BE2C (cell line): ENCODE measurements at places on chromosomes 16 and 17.
A peak's percentile ranks its signal among the peaks of the same experiment; 100 is the strongest.

DNA sequence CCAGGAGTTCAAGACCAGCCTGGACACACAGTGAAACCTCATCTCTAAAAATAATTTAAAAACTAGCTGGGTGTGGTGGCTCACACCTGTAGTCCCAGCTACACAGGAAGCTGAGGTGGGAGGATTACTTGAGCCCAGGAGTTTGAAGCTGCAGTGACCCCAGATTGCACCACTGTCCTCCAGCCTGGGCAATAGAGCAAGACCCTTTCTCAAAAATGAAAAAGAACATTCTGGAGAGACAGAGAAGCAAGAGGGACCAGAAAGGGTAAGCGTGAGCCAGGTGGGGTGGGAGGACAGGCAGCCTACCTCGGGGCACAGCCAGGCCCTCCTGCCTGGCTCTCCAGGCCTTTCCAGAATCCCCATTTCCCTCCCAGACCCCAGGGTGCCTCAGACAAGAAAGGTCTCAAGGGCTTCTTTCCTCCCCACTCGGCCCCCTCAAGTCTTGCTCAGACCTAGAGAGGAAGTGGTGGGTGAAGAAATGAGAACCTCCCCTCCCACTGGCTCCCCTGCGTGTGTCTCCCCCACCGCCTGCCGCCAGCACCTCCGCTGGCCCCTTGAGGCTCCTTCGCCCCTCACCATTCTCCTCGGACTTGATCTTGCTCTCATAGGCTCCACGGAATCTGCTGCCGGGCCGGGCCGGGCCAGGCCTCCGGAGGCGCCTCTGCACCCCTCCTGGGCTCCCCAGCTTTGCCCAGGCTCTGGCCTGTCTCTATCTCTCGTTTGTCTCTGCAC lies 503 bp downstream of the C16orf54 start:
- DNase-seq: no peak

GRCh38 chr17:48985436-48986245 lies 11.5 kb upstream of the IGF2BP1 start:
- DNase-seq: no peak

DNA sequence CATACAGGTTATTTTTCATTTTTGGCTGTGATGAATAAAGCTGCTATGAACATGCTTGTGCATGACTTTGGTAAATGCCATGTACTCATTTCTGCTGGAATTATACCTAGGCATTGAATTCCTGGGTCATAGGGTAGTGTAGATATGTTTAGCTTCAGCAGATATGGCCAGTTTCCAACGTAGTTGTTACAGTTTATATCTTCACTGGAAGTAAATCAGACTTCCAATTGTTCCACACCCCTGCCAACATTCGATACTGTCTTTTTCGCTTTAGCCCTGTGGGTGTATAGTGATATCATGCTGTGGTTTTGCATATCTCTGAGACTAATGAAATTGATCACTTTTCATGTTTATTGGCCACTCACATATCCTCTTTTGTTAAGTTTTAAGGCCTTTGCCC lies 50.4 kb downstream of the ARHGAP27 start:
- no peak for DNase-seq

GRCh38 chr16:50275428-50276325 lies 9.3 kb downstream of the ADCY7 start:
- peak; percentile 4 for DNase-seq

GRCh38 chr17:37787055-37787757 lies 42.3 kb upstream of the HNF1B start:
- peak; percentile 17 for DNase-seq

DNA sequence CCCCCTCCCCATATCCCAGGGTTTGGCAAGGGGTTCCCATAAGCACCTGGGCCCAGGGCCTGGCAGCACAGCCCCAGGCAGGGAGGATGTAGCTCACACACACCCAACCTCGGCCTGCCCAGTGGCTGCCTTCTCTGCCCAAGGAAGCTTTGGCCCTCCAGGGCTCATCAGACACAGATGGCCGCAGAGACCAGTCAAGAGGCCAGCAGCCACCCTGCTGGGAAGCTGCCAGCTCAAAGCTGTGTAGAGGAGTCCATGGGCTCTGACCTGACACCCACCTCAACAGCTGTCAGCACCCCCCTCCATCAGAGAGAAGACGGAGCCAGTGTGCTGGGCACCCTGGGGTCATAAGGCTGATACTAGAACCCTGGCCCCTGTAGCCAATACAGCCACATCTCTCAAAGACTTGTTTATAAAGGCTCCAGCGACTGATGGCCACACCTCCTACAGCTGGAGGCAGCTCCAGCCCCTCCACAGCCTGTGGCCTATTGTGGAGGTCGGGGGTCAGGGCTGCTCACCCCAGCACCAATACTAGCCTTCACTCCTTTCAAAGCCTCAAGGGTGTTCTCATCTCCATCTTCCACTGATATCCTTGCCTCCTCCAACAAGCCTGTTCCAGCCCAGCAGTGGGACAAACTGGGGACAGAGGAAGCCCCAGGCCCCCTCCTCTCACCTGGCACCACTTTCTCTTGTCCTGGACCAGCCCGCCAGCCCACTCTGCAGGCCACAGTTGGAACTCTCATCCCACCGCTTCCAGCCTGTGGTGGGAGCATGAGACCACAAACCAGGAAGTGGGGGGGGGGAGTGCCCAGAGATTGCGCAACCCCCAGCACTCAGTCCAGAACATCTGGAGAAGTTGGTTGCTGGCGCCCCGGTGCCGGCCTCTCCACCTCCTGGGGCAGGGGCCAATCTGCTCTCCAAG lies 2.2 kb upstream of the MPG start:
- DNase-seq: no peak

DNA sequence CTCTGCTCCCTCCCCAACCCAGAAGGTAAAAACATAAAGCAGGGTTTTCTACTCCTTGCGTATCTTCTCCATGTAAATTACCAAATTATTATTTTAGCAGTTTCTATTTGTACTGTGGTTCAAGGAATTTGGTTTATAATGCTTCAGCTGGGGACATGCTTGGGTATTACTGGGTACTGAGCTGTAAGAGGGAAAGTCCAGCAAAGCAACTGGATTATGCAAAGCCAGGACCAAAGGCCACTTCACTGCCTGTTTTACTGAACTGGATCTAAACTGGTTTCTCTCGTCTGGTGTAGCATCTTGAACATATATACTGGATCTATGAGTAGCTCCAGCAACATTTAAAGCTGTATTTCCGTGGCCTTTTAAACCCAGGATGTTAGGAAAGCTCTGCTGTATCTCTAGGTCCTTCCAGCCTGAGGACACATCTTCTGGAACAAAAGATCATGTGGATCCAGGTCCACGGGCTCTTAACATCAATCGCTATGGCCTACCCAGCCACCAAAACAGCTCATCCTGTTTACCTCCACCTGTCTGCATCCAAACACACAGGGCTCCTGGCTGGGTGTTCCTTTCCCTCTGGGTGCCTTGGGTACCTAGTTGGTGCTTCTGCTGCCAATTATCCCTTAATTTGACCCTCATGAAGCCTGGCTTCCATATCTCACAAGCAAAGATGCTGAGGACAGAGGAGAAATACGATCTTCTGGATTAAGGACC lies 7.2 kb downstream of the PMP22 start:
- DNase-seq: no peak

GRCh38 chr17:46042925-46043324 lies 43.9 kb downstream of the STH start:
- no peak for DNase-seq

- DNase-seq: no peak
Measured at GRCh38 chr16:69711115-69711740, 15.1 kb downstream of the NQO1 start.

- DNase-seq: no peak
Measured at GRCh38 chr17:66522591-66523272, 220.3 kb downstream of the PRKCA start.

DNA sequence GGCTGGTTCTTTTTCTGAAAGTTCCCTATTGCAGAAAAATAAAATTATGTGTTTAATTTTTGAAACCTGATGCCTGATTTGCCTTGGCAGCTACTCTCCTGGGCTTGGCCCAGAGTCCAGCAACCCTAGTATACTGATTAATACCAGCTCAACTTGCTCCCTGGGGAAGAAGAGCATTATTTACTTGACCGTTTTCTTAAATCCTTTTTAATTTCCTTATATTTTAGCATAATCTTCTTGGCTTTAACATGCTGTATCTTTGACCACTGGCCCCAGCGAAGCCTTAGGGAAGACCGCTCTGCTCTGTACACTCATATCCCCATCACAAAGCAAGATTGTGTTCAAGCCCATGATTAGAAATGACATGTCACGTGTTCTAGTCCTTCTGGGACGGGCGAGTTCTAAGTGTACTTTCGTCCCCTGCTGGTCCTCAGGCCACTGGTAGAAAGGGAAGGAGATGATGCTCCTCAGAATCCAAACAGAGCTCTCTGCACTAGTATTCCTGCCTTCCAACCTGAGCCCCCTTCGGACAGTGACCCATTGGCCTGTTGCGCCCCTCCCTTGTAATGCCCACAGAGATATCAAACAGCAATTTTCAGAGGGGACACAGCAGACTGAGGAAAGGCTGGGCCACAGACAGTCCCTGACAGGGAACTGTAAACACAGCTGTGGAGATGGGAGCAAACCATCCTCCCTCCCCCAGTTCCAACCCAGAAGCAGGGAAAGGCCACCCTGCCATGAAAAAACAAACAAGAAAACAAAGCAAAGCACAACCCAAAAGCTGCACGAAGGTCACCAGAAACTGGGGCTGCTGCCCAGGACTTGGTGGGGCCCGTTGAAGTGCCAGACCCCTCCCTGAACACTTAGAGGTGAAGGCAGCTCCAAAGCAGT lies 4.3 kb upstream of the EZH1 start:
- no peak for DNase-seq

- DNase-seq: no peak
Measured at GRCh38 chr16:12210258-12210880, 233.8 kb downstream of the SNX29 start.

- peak; percentile 14 for DNase-seq
Measured at GRCh38 chr17:81539571-81539900, 11.4 kb downstream of the FSCN2 start.

DNA sequence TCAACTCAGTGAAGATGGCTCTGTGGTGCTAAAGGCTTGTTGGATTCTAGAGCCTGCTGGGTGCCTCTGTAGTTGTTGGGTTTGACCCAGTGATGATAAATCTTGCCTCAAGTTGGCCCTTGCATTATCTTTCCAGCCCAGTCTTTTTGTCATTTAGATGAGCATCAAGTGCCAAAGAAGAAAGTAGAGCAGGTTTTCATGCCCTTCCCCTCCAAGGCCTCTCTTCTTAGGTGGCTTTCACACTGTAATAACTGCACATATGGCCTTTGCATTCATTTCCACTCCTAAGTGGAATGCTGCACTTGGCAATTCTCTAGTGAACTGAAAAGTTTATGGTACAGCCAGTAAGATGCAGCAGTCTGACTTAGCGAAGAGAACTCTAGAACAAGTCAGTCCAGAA lies 165.1 kb downstream of the PHKB start:
- DNase-seq: no peak

- DNase-seq: no peak
Measured at GRCh38 chr17:17935321-17936271, 36.6 kb downstream of the TOM1L2 start.

- no peak for DNase-seq
Measured at GRCh38 chr16:75415169-75415905, 18.0 kb downstream of the CFDP1 start.

GRCh38 chr16:79317026-79317425 lies 283.5 kb downstream of the MAF start:
- no peak for DNase-seq

- DNase-seq: no peak
Measured at GRCh38 chr16:78633551-78633950, 534.1 kb downstream of the WWOX start.

DNA sequence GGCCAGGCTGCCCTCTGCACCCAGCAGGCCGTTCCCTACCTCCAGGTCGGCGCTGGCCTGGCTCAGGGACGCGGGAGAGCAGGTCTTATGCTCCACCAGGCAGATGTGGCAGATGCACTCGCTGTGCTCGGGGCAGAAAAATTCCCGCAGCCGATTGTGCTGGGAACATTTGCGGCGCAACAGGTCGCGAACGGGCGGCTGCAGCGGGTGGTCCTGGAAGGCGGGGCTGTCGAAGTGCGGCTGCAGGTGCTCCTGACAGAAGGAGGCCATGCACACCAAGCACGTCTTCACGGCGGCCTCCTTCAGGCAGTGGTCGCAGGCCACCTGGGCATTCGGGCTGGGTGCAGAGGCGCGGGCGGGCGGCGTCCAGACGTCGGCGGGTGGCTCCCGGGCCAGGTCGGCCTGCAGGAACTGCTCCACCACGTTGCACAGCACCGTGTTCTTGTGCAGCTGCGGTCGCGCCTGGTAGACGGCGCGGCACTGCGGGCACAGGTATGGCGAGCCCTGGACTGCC lies 439 bp downstream of the TRIM25 start:
- peak; percentile 32 for DNase-seq

- no peak for DNase-seq
Measured at GRCh38 chr17:18951941-18952842, at the start of gene SLC5A10. SLC5A10 (plus strand) TSS chr17:18952165; CDS start chr17:18952206, 41 bp downstream.

- DNase-seq: no peak
Measured at GRCh38 chr17:71004413-71004812, 835.1 kb downstream of the KCNJ2 start.

GRCh38 chr17:64115043-64115698 lies 14.8 kb downstream of the ERN1 start:
- no peak for DNase-seq

GRCh38 chr17:75685499-75685898 lies 18.4 kb downstream of the SAP30BP start:
- no peak for DNase-seq

GRCh38 chr17:64618848-64619247 lies 43.3 kb downstream of the SMURF2 start:
- no peak for DNase-seq

DNA sequence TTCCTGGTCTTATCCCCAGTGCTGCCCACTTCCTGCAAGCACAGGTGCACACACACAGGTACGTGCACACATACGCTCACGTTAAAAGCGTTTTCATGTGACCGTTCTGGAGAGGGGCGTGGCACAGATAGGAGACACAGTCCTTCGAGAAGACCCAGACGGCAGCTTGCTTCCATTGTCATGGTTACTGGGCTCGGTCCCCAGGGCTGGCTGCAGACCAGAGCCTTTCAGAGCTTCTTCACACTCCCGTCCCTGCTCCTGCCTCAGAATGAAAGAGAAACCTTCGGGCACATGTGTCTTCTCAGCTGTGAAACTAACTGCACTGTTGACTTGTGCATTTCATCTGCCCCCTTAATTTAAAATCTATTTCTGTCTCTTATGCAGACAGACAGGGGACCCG lies 154.2 kb downstream of the PITPNC1 start:
- peak; percentile 34 for DNase-seq

DNA sequence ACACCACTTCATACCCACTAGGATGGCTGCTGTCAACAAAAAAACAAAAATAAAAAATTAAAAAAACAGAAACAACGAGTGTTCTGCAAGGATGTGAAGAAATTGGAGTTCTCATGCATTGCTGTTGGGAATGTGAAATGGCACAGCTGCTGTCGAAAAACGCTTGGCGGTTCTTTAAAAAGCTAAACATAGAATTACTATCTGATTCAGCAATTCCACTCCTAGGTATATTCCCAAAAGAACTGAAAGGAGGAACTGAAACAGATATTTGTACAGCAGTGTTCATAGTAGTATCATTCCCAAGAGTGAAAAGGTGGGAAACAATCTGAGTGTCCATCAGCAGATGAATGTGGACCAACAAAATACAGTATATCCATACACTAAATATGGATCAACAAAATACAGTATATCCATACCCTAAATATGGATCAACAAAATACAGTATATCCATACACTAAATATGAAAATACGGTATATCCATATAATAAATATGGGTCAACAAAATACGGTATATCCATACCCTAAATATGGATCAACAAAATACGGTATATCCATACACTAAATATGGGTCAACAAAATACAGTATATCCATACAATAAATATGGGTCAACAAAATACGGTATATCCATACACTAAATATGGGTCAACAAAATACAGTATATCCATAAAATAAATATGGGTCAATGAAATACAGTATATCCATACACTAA lies 8.7 kb downstream of the METTL16 start:
- no peak for DNase-seq
